ENCODE measurements at places on chromosomes 12 and 14.

- DNase-seq, result no peak
These were observed 4.4 kb downstream of the RNF10 start for GRCh38 chr12:120538281-120539156.

GRCh38 chr12:132494294-132495164 lies 4.6 kb downstream of the FBRSL1 start:
- DNase-seq, result no peak

- DNase-seq, result no peak
These were observed 185.4 kb downstream of the ALG10B start for GRCh38 chr12:38501991-38502390.

- DNase-seq, result peak; percentile 88
These were observed 58.8 kb downstream of the TRMT5 start for GRCh38 chr14:60922050-60922449.

DNA sequence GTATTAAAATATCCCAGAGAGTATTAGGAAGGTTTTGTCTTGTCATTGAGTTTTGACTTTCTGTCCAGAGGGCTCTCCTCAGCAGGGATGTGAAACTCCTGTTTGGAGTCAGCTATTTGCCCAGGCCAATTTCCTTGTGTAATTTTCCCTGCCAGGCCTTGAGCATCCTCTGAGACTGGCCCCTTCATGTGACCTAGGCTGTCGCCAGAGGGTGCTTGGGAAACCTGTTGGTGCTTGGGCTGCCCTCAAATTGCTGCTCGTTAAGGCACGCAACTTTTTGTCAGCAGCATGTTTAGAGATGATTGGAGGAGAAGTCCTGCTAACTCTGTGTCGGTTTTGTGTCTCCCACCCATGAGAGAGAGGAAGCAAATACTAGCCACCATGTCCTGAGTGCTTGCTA lies 39.1 kb downstream of the IQSEC3 start:
- no peak for DNase-seq

DNA sequence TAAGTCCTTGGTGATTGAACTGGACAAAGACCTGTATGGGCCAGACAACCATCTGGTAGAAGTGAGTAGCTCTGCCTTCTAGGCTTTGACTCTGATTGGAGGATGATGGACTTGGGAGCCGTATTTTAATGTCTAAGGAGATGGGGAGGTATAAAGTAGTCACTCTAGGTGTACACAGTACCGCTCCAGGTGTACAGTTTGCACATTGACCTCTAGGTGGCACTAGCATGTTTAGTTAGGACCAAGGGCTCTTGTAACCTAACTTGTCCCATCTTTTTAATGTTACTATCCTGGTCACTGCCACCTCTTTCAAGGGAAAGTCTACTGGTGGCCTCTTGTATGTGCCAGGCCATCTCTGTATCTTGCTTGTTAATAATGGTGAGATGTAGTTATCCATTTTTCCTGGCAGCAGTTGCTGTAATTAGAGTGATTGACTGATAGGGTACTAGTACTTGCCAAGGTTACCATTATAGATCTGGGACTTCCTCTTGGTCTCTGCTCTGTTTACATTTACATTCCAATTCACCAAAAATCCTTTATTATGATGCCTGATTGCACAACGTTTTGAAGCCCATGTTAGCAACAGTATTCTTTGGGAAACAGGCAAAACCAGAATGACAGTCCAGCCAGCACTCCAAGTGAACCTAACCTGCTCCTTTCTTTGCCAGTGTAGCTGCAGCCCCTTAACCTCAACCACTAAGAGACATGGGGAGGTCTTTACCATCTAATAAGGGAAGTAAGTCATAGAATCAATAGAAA lies 3.6 kb downstream of the SMARCD1 start:
- DNase-seq, result peak; percentile 60
